ENCODE measurements at places on chromosomes 3 and 15.

DNA sequence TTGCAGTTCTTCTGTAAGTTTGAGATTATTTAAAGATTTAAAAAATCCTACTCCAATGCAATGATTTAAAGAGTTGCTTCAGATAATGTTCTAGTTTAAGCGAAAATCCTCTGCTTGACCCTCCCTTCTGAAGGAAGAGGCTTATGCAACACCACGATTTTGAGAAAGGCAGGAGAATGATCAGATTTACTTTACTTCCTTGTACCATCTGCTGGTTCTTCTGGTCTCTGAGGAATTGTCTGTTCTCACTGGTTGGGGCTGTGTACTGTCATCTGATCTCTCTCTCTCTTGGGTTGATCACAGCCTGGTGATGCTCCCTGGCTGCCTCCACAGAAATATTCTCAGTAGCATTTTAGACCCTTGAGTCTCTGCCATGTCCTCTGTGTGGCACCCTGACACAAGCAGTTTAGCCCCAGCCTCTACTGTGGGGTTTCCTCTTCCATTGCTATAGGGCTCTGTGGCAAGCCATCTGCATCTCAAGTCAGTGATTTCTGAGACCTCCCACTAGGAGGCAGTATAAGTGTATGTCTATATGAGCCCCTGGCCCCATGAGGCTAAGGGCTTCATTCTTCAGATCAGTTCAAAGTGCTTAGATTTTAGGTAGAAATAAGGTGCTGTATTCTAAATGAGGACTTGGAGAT lies 50.8 kb upstream of the PLAAT1 start:
- no peak for DNase-seq

GRCh38 chr15:84616235-84616634 lies 15.4 kb downstream of the ZSCAN2 start:
- no peak for DNase-seq

DNA sequence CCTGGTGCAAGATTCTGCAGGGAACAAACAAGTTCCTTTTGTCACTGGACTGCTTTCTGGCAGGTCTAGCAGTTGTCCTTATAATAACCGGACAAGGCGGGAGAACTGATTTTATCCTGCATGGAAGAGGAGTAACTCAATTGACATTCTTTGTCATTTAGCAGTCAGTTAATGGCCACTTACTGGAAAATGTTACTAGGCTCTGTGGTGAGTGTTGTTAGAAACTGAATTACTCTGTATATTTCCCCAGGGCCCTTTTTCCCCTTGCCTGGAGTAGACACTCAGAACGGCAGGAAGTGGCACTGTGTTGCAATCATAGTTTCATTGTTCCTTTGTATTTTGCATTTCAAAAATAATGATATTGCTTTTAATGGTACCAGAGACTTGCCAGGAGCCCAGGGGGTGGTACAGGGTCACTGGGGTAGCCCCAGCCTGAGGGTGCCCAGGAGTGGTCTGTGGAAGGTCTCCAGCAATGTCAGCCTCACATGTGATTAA lies 318.6 kb upstream of the LRRFIP2 start:
- DNase-seq: no peak

DNA sequence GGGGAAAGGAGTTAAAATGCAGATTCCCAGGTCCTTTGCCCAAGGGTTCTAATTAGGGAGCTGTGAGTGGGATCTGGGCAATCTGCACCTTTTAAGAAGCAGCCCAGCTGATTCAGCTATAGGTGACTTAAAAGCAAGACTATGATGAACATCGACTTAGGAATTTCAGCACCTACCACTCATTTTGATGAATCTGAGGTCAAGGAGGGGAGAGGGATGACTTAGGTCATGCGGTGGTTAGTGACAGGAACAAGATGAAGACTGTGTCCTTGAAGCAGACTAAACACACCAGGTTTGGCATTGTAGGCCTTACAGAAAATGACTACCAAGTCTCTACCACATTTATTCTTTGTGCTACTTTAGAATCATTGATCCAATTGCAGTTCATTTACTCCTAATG lies 196.3 kb downstream of the DTWD1 start:
- no peak for DNase-seq

GRCh38 chr3:16203671-16204629 lies 29.5 kb downstream of the GALNT15 start:
- no peak for DNase-seq

- DNase-seq: no peak
Observed at GRCh38 chr3:37498126-37499039, 324.0 kb upstream of the LRRFIP2 start.

GRCh38 chr3:82824491-82824890 lies 1063.0 kb upstream of the GBE1 start:
- DNase-seq: no peak

DNA sequence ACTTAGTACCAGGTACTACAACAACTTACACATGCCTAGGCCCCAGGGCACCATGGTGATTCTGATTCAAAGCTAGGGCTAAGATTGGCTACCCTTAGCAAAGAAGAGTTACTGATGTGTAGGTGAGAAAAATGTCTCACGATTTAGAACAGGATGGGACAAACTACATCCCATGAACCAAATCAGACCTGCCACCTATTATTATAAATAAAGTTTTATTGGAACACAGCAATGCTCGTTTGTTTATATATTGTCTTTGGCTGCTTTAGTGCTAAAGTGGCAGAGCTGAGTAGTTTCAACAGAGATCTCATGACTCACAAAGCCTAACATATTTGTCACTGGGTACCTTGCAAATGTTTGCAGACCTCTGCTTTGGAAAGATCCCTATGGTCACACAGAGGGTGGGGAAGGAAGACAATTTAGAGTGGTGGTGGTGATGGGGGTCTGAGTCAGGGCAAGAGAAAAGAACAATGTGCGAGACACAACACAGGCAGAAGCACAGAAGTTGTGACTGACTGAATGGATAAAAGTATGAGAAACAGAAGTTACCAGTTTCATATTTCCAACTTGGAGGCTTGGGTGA lies 770.6 kb upstream of the CFAP20DC start:
- DNase-seq: no peak

DNA sequence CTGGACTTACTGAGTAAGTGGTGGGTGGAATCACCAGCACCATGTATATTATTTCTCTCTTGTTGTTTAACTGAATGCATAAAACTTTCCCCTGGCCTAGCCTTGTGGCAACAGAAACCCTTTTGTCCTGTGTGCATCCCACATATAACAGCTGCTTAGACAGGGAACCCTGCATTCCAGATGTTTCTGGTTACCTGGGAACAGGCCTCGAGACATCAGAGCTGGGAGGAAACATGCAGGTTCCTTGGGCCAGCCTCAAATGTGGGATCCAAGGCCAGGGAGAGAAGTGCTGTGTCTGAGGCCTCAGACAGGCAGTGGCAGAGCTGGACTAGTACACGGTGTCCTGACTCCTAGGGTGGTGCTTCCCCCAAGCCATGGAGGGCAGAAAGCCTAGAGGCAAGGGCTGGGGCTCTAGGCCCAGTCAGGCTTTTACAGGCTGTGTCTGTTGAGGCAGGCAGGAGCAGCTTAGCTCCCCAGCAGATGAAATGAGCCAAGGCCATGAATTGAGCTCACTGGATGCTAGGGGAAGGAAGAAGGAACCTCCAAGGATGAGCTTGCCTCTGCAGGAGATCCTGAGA lies 57.7 kb downstream of the ITGA11 start:
- no peak for DNase-seq

DNA sequence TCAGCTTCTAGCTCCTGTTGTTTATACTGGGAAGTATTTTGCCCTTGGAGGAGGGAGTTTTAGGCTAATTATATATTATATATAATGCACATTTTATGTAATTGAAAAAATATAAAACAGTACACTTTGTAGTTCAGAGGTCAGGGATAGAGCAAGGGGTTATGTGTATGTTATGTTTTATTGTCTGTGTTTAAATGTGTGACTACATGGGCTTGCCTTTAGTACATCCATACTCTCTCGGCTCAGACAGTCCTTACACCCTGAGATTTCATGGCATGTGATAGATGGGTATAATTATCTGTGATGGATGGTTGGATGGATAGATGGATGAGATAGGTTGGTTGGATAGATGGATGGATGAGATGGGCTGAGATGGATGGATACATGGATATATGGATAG lies 17.4 kb upstream of the ST3GAL6 start:
- no peak for DNase-seq

- DNase-seq: no peak
Observed at GRCh38 chr3:143595456-143596077, 252.7 kb downstream of the SLC9A9 start.

DNA sequence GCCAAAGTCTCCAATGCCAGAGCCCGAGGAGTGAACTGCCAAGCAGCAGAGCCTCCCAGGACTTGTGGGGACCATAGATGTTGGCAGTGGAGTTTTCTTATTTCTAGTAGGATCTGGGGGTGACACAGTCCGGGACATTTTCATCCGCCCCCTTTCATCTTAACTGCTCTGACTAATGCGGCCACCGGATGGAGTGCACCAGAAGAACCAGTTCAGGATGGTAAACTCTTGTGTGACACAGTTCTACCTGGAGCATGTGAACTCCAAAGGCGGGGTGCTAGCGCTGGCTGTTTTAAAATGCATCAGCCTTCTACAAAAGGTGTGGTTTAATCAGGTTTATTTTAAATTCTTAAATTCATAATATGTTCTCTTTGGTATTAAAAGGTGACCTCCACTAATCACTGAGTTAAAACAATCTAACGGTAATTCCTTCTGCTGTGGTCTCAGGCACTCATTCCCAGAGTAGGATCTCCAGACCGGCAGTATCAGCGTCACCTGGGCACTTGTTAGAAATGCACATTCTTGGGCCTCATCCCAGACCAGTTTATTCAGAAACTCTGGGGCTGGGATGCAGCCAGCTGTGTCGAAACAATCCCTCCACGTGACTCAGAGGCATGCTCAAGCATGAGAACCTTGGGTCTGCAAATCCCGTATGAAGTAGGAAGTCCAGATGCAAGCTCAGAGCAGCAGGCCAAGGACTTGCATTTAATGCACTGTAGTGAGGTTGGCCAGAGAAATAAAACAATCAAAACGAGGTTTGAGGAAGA lies 105.5 kb downstream of the GABRB3 start:
- no peak for DNase-seq

DNA sequence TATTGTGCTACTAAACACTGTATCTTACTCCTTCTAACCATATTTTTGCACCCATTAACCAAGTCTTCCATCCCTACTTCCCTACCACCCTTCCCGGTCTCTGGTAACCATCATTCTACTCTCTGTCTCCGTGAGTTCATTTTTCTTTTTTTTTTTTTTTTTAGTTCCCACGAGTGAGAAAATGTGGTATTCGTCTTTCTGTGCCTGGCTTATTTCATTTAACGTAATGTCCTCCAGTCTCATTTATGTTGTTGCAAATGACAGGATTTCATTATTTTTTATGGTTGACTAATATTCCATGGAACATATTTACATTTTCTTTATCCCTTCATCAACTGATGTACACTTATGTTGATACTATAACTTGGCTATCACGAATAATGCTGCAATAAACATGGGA lies 31.7 kb downstream of the TJP1 start:
- no peak for DNase-seq

Data from NCI-H1048 (cell line).